ENCODE measurements at places on chromosomes 2 and 18.

- no peak for DNase-seq
Observed at GRCh38 chr2:231339316-231339715, 56.2 kb upstream of the B3GNT7 start.

- no peak for DNase-seq
Observed at GRCh38 chr2:147538821-147539220, 306.0 kb upstream of the ACVR2A start.

DNA sequence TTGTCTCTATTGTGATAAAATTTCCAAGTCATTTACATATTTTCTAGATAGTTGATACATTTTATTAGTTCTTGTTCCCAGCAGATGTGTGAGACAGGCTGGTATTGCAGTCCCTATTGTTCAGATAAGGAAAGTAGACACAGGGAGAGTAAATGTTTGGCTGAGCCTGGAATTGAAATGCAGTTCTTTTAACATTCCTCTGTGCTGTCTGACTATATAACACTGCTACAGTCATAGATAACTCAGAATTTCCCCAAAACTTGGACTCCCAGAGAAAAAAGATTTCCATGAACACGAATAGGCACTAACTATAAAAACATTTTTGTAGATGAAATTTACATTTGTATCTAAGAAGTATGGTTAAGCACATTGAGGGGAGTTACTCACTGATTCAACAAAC, 71.4 kb downstream of the PLCL1 start:
- no peak for DNase-seq

- DNase-seq: no peak
Observed at GRCh38 chr18:61628085-61628484, 264.7 kb downstream of the RNF152 start.

Measured in naive thymus-derived CD4-positive, alpha-beta T cell (primary cell).